ENCODE measurements at places on chromosomes 7 and 10.

DNA sequence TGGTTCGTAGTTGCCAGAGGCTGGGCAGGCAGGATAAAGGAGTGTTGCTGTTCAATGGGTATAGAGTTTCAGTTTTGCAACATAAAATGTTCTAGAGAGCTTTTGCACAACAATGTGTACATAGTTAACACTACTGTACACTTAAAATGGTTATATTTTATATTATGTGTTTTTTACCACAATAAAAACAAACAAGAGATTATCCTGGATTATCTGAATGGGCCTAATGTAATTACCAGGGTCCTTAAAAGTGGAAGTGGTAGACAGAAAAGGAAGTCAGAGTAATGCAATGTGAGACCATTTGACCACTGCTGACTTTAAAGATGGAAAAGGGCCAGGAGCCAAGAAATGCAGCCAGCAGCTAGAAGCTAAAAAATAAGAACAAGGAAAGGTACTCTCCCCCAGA, 159.7 kb downstream of the SGMS1 start:
- H3K27ac ChIP-seq = no peak overlapping the region
- peaks cover 18% of the 10 kb centered on the region for H3K4me1 ChIP-seq
- no peaks in the 10 kb centered on the region for H3K27me3 ChIP-seq
- no peak overlapping the region for H3K4me3 ChIP-seq
- H3K36me3 ChIP-seq = peaks cover 14% of the 10 kb centered on the region
- no peak for DNase-seq

DNA sequence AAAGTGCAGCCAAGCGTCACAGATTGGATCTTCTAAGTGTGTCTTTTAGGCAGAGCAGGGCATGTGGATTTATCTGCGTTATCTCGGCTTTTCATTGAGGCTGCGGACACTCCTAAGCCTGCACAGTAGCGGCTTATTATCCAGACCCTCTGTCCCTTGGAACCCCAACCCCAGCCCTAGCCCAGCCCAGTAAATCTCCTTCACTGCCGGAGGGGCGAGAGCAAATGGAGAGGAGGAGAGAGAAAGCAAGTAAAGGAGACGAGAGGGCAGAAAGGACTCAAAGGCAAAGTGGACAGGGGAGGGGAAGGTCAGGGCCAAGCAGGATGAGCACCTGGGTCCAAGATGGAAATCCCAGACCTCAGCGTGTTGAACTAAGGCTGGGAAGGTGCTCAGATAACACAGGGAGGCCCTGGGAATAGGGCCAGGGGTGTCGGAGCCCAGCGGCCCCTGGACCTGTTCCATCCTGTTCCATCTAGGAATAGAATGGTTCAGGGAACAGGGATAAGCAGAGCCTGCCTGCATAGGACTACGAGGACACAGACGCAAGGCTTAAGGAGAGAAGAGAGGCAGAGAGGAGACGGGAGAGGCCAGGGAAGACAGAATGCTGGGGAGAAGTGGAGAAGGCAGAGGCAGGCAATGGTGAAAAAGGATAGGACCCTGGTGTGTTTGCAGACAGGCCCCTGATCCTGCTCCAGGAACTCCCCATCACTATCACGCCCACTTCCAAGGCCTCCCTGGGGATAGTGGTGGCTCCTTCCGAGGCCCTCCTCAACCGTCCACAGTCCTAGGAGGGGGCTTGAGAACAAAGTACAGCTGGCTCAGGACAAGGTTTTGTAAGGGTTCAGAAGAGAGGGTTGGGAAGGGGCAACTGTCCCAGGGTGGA, 99.6 kb downstream of the CHST15 start:
- H3K36me3 ChIP-seq = no peaks in the 10 kb centered on the region
- no peak for DNase-seq
- peaks cover 60% of the 10 kb centered on the region for H3K27me3 ChIP-seq

DNA sequence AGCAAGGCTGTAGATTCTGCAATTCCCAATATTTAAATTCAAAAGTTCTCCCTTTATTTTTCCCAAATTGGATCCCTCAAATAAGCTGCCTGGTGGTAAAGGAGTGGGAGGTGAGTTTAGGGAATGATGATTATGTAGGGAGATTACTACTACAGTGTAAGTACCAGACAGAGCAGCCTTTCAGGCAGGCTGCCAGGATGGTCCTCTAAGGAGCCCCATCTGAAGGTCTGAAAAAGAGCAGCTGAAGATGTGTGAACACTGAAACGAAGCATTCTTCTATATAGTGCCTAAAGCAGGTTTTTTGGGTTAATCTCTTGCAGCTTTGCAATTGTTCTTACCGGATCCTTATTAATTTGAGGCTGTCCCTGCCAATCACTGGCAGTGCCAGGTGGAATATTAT, 84.7 kb downstream of the CREB5 start:
- no peaks in the 10 kb centered on the region for H3K36me3 ChIP-seq
- H3K27me3 ChIP-seq = peaks cover 1% of the 10 kb centered on the region
- DNase-seq = no peak
- H3K4me3 ChIP-seq = no peak overlapping the region
- no peaks in the 10 kb centered on the region for H3K4me1 ChIP-seq

GRCh38 chr10:89389254-89389653, 3.2 kb upstream of the IFIT1 start:
- peaks cover 1% of the 10 kb centered on the region for H3K27me3 ChIP-seq
- H3K27ac ChIP-seq = no peak overlapping the region
- peaks cover 20% of the 10 kb centered on the region for H3K4me1 ChIP-seq
- H3K4me3 ChIP-seq = no peak overlapping the region
- DNase-seq = no peak

GRCh38 chr10:101903827-101904550, 60.4 kb upstream of the KCNIP2 start:
- DNase-seq = peak; percentile 16
- no peaks in the 10 kb centered on the region for H3K36me3 ChIP-seq
- no peak overlapping the region for H3K4me3 ChIP-seq
- no peaks in the 10 kb centered on the region for H3K27me3 ChIP-seq
- H3K4me1 ChIP-seq = peaks cover 8% of the 10 kb centered on the region

DNA sequence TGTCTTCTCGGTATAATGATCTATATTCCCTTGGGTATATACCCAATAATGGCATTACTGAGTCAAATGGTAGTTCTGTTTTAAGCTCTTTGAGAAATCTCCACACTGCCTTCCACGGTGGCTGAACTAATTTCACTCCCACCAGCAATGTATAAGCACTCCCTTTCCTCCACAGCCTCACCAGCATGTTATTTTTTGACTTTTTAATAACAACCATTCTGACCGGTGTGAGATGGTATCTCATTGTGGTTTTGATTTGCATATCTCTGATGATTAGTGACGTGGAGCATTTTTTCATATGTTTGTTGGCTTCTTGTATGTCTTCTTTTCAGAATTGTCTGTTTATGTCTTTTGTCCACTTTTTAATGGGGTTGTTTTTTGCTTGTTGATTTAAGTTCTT, 33.6 kb downstream of the KIAA1217 start:
- H3K27ac ChIP-seq = no peak overlapping the region
- peaks cover 9% of the 10 kb centered on the region for H3K27me3 ChIP-seq
- no peak for DNase-seq
- H3K4me3 ChIP-seq = no peak overlapping the region

- no peaks in the 10 kb centered on the region for H3K27me3 ChIP-seq
- no peaks in the 10 kb centered on the region for H3K36me3 ChIP-seq
- H3K4me3 ChIP-seq = no peak overlapping the region
- no peak overlapping the region for H3K27ac ChIP-seq
- DNase-seq = no peak
Observed at GRCh38 chr7:40329601-40330153, 194.9 kb downstream of the SUGCT start.

- no peak overlapping the region for H3K27ac ChIP-seq
- H3K4me1 ChIP-seq = peaks cover 22% of the 10 kb centered on the region
- DNase-seq = no peak
- H3K36me3 ChIP-seq = peaks cover 12% of the 10 kb centered on the region
- no peak overlapping the region for H3K4me3 ChIP-seq
Observed at GRCh38 chr7:139345042-139345441, 3.9 kb downstream of the FMC1 start.

GRCh38 chr7:111982133-111982532, 224.1 kb downstream of the DOCK4 start:
- no peak overlapping the region for H3K4me3 ChIP-seq
- H3K27me3 ChIP-seq = peaks cover 2% of the 10 kb centered on the region
- no peaks in the 10 kb centered on the region for H3K4me1 ChIP-seq

GRCh38 chr7:152733286-152733934, 26.1 kb upstream of the ACTR3B start:
- H3K27ac ChIP-seq = no peak overlapping the region
- no peak overlapping the region for H3K4me3 ChIP-seq
- H3K4me1 ChIP-seq = no peaks in the 10 kb centered on the region
- peaks cover 6% of the 10 kb centered on the region for H3K27me3 ChIP-seq
- peaks cover 2% of the 10 kb centered on the region for H3K36me3 ChIP-seq

DNA sequence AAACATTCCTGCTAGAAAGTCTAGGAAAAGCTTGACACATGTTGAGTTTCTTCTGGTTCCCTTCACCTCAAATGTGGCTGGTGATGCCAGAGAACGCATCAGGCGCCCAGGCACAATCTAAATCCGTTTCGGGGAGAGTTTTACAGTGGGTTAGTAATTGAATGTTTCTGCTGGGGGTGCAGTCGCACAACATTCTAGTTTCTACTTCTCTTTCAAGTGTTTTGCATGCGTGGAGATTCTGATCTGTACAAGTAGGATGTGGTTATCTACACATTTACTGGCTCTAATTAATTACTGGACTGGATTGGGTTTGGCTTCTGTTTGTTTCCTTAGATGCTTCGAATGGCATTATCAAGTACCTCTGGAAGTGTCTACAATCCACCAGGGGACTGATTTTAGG, 173.8 kb downstream of the TMEM26 start:
- no peak overlapping the region for H3K27ac ChIP-seq
- peaks cover 2% of the 10 kb centered on the region for H3K27me3 ChIP-seq
- no peaks in the 10 kb centered on the region for H3K36me3 ChIP-seq
- no peak overlapping the region for H3K4me3 ChIP-seq
- no peak for DNase-seq

DNA sequence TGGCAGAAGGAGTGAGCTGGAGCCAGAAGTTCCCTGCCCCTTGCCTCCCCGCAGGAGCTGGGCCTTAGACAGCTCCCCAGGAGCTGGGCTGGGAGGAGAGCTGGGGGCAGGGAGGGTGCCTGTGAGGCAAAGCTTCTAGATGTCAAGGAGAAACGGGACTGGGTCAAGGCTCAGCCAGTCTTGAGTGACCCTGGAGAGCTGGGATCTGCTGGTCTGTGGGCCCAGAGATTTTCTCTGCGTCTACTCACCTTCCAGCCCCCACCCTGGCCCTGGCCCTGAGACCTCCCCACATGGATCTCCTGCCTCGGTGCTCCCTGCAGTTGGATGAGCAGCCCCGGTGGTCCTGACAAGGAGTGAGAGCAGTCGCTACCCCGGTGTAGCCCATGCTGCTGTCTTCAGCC, 20.3 kb upstream of the SHH start:
- H3K4me1 ChIP-seq = no peaks in the 10 kb centered on the region
- no peaks in the 10 kb centered on the region for H3K36me3 ChIP-seq

DNA sequence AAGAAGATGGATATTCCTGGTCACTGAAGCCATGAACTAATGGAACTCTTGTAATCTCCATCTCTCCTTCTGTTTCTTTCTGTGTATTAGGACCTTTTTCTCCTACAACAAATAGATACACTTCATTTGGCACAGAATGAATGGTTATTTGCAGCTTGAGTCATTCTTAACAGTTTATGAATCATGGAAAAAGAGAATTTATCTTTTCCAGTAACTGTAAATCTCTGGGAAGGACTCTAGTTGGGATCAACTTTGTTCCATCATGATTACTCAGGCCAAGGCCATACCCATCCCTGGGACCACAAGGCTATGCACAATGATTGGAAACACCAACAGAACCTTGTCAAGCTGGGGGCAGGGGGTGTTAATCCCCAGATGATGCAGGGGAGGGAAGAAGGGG, 36.1 kb upstream of the MDFIC start:
- DNase-seq = no peak
- H3K4me3 ChIP-seq = no peak overlapping the region
- H3K27ac ChIP-seq = no peak overlapping the region
- H3K27me3 ChIP-seq = no peaks in the 10 kb centered on the region
- no peaks in the 10 kb centered on the region for H3K36me3 ChIP-seq

DNA sequence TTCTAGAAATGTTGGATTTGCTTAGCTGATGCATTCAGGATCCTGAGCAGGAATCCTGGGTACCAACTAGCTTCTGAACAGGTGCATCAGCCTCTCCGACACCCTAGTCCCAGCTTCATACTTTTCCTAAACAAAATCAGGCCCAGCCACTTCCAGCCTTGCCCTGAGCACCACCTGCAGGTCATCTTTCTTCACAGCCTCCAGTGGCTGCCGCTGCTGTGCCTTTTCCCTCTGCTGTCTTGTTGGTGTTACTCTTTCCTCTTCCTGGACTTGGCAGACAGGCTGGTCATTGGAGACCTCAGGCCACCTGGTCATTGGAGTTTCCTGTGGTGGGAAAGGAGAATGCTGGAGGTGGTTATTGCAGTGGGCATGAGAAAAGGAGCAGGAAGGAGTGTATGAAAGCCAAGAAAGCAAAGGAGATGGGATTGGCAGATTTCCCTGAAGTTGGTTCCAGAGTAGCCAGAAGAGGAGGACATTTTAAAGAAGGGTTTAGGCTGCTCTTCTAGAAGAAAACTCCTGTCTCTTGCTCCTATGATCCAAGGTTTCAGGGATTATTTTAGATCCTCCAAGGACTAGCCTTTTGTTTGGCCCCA, 48.2 kb upstream of the NFKB2 start:
- H3K27me3 ChIP-seq = no peaks in the 10 kb centered on the region
- H3K4me1 ChIP-seq = peaks cover 17% of the 10 kb centered on the region
- no peak overlapping the region for H3K27ac ChIP-seq
- DNase-seq = peak; percentile 56
- peaks cover 18% of the 10 kb centered on the region for H3K36me3 ChIP-seq

GRCh38 chr10:9238041-9238440, 1183.6 kb downstream of the GATA3 start:
- no peaks in the 10 kb centered on the region for H3K4me1 ChIP-seq
- peaks cover 15% of the 10 kb centered on the region for H3K27me3 ChIP-seq
- no peak overlapping the region for H3K4me3 ChIP-seq
- no peaks in the 10 kb centered on the region for H3K36me3 ChIP-seq

- H3K27ac ChIP-seq = no peak overlapping the region
- DNase-seq = no peak
- H3K4me3 ChIP-seq = no peak overlapping the region
- peaks cover 58% of the 10 kb centered on the region for H3K27me3 ChIP-seq
- H3K36me3 ChIP-seq = peaks cover 4% of the 10 kb centered on the region
Observed at GRCh38 chr10:103280031-103280430, 3.1 kb downstream of the INA start.

DNA sequence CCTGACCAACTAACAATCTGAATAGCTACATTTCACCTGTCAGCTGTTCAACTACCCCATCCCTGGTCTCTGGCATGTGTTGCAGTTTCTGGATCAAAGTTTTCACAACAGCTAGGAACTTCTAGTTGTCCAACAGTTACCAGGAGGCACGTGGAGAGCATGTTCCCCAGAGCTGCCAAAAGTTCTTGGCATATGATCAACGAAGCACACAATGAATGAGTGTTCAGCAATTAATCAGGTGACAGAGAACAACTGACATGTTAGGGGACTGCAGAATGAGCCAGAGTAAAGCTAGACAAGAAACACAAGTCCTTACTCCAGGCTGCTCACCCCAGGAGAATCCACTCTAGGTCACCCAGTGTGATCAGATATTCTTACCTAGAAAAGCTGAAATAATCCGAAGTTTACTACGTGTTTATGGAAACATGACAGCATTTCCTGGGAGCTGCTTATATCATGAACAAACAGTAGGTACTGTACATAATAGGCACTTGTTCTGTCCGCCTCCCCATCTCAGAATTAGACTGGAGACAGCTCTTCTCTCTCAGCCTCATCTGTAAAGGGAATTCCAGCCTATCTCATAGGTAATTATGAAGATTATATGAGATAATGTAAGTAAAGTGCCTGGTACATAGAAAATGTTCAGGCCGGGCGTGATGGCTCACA, 50.6 kb downstream of the ZNF438 start:
- no peak overlapping the region for H3K4me3 ChIP-seq
- H3K27ac ChIP-seq = no peak overlapping the region
- DNase-seq = no peak
- no peaks in the 10 kb centered on the region for H3K27me3 ChIP-seq
- H3K36me3 ChIP-seq = peaks cover 16% of the 10 kb centered on the region
- H3K4me1 ChIP-seq = peaks cover 11% of the 10 kb centered on the region
